Stimulated activated CD4-positive, alpha-beta T cell treated with anti-CD3 and anti-CD28 coated beads, Interleukin-2, amount 100 ng/mL, for 4 hours (primary cell): ENCODE measurements at places on chromosomes 3 and 15.

- no peak for DNase-seq
These were observed 3.2 kb downstream of the MORC1 start for GRCh38 chr3:109114746-109115145.

GRCh38 chr3:14000556-14000955 lies 120.7 kb upstream of the WNT7A start:
- DNase-seq, result no peak

GRCh38 chr3:14812196-14812790 lies 6.5 kb upstream of the FGD5 start:
- no peak for DNase-seq

DNA sequence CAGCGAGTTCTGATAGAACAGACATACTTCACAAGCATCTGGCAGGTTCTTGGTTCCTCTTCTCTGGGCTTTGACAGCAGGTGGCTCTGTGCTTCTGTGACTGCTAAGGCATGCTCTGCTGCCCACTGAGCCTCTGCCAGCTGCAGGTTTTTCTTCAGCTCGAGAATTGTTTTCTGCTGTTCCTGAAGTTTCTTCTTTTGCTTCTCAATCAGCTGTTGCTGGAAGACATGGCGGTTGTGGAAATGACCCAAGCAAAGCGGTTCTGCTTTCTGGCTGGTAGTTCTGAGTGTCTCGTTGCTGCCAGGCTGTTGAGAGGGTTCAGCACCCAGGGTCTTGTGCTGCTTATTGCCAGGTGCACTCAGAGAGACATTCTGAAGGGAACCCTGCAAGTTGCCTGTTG lies 50.8 kb downstream of the CCDC191 start:
- no peak for DNase-seq

GRCh38 chr15:71812966-71813722 lies 2.8 kb downstream of the NR2E3 start:
- no peak for DNase-seq

DNA sequence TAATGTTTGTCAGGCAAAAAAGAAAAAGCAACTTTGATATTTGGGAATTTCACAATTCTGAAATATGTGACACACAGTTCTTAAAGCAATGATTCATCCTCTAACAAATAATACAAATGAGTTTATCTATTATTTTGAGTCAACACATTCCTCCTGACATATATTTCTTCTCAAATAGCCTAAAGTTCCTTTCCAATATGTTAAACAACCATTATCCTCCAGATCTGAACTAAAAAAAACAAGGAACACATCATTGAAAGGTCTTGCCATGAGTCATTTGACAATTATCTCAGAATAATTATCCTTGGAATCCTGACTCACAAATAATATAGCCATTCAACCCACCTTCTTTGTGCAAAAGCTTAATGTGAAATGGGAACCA lies 208.7 kb upstream of the CDIN1 start:
- DNase-seq, result no peak
